Tongue (tissue), 3 donors: ENCODE measurements at places on chromosomes 11 and 22. TPM values are rescaled to one million over a fixed set of nuclear protein-coding genes. Genes with fewer than 3 reads are reported as not detected.

- DNase-seq, result peak; percentile 57
Measured at GRCh38 chr11:114172871-114173444, 113.4 kb downstream of the ZBTB16 start.

- no peak for DNase-seq
Measured at GRCh38 chr11:57303280-57303989, 21.3 kb downstream of the TNKS1BP1 start.

- DNase-seq, result no peak
Measured at GRCh38 chr22:42375982-42376381, 56.2 kb downstream of the NFAM1 start.

DNA sequence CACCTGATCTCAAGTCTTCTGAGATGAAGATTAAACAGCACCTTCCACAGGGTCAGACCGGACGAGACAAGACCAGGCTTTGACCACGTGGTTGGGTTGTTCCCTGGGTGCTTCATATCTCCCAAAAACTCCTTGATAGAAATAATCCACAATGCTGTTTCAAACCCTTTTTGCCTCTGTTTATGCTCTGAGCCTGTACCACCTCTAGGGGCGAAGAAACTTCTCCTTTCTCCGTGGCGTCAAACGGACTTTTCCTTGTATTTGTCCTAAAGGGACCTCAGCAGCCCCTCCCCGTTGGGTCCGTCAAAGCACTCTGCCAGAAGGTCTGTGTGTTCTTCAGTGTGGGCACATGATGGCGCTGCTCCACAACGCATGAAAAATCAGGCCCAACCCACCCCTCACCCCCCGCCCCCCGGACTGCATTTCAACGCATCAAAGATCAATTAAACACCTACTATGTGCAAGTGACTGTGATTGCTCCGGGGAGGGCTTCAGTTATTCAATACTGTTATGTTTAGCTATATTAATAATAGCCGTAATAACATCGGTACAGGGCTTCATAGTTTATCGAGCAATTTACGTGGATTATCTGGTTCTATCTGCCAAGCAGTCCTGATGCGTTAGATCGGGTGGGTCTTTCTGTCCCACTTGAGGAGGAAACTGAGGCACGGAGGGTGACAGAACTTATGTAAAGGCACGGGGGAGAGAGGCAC lies 17.3 kb upstream of the EIF3D start:
- peak; percentile 72 for DNase-seq

- no peak for DNase-seq
Measured at GRCh38 chr11:62128835-62129234, 5.0 kb downstream of the INCENP start.

DNA sequence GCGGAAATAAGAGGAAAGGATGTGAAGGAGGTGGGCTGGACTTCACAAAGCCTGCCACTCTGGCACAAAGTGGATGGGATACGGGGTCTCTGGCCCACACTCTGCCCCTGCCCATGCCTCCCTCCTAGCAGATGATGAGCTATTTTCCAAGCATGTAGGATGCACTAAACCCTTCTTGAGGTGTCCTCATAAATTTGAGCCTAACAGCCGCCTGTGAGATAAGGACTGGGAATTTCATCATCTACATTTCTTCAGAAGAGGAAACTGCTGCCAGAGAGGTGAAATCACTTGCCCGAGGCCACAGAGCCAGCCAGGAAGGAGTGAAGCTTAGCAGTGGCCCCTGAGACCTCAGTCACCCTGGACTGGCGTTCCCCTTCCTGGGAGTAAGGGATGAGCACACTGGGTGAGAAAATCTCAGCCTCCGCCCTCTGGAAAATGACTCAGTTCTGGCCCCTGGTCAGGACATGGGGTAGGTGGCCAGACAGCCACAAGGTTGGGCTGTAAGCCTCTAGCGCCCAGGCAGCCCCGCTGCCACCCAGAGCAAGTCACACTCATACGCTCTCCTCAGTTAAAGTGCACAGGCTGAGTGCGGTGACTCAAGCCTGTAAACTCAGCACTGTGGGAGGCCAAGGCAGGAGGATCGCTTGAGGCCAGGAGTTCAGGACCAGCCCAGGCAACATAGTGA lies 27.9 kb downstream of the MB start:
- no peak for DNase-seq

- DNase-seq, result no peak
Measured at GRCh38 chr11:109061394-109061793, 360.6 kb upstream of the C11orf87 start.

- DNase-seq, result peak; percentile 3
Measured at GRCh38 chr22:23034621-23035556, 35.4 kb upstream of the GNAZ start.

DNA sequence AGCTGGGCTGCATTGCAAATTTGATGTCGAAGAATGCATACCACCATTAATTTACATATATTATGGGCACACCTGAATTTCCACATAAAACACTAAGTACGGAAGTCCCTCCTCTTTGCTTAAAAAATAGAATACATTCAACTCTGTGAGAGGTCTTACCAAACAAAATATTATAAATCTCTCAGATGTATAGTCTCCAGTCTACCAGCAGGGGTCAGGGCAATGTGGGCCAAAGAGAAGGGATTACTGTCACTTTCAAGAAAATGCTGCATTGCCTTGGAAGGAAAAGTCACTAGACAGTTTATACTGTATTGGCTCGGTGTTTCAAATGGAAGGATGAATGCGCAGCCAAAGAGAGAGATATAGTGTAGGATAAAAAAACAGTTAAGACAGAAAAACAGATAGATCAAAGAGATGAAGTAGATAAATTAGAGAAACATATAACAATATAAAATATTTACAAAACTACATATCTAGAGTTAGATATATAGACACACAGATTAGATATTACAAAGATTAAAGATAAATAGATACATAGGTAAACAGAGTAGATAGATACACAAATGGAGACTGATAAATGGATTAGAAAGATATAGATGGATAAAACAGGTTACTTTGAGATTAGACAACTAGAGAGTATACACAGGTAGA lies 20.9 kb downstream of the SERGEF start:
- peak; percentile 66 for DNase-seq

GRCh38 chr11:59197991-59198390 lies 14.7 kb downstream of the MPEG1 start:
- DNase-seq, result peak; percentile 94

DNA sequence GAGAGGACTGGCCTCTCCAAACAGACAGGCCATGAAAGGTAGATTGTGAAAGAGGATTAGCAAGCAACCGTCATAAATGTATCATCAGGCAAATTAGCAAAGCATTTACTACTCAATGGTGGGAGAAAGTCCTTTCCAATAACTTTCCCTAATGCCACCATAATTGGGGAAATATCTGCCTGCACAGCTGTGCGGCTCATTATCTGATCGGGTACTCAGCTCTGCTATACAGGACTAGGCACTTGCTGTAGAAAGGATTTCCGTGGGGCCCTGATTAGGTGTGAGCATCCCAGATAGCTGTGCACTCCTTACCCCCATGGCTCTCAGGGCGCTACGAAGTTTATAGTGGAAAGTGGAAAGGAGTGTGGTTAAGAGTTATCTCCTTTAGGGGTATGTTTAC lies 309.7 kb upstream of the PLET1 start:
- DNase-seq, result no peak

DNA sequence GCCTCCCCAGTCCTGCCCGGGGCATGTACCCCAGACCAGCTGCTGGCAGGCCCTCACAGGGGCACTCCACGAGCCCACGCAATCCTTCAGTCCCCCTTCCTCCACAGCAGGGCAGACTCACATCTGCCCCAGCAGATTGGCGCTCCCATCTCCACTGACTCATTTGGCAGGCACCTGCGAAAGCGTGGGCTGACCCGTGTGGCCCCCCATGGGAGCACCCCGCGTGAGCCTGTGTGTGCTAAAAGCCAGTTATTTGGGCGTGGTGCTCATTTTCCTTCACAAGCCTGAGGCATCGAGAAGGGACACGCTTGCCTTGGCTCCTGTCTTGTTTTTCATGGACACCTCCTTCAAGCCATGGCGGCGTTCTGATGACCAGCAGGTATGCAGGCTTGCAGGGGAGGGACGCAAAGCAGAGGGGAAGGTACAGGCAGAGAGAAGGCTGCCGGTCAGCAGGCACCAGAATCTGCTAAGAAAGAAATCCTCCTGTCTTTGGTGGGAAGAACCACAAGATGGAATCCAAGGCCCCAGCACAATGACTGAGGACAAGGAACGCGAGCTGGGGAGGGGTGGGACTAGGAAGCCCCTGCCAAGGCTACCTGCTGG lies 8.6 kb downstream of the NECTIN1 start:
- no peak for DNase-seq

DNA sequence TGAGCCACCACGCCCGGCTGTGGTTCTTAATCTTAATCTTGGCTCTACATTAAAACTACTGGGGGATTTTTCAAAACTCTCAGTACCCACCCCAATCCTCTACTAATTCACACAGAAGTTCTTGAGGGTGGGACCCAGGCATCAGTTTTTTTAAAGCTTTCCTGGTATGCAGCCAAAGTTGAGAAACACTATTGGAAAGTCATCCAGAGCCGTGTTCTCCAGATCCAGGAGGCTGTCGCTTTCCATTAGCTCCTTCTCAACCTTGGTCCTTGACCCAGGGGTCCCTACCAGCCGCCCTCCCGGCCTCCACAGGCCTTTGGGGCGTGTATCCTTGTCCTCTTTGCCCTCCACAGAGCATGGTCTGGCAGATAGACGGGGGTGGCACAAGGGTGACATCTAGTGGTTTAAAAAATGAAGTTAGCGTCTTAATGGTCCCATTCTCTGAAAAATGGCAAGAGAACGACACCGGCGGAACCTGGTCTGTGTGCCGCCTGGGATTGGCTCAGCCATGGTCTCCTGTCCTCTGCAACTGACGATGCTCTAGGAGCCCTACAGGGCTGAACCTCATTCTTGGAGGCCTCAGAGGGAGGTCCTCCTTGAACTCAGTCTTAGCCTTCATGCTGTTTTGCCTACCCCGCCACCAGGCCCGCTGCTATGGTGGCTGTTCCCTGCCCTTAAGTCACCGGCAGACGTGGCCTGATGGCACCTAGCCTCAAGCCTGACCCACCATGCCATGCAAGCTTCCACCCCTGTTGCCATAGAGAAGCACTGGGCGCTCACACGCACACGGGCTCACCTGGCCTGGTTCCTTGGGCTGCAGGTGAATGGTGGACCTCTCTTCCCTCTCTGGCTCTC lies 152.0 kb upstream of the SYN3 start:
- DNase-seq, result peak; percentile 54

- DNase-seq, result no peak
Measured at GRCh38 chr11:73521621-73522020, 76.3 kb downstream of the FAM168A start.

GRCh38 chr11:110711448-110711775 lies 825 bp downstream of the ARHGAP20 start:
- DNase-seq, result no peak

GRCh38 chr11:4111834-4112233 lies 17.2 kb downstream of the RRM1 start:
- DNase-seq, result no peak

DNA sequence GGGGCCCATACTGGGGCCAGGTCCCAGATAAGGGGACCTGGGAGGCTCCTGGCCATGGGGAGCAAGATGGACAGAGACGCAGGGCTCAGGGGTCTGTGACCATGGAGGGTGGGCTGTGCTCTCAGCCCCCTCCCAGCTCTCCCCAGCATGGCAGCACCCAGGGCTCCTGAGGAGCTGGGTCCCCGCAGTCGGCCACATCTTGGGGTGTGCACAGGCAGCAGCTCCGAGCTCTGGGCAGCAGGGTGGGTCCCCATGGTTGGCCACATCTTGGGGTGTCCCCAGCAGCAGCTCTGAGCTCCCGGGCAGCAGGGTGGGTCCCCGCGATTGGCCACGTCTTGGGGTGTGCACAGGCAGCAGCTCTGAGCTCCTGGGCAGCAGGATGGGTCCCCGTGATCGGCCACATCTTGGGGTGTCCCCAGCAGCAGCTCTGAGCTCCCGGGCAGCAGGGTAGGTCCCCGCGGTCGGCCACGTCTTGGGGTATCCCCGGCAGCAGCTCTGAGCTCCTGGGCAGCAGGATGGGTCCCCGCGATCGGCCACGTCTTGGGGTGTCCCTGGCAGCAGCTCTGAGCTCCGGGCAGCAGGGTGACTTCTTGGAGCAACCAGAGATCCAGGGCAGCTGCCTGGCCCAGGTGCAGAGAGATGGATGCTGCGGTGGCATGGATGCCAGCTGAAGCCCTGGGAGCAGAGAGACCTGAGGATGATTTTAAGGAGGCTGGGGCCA lies 18.3 kb upstream of the MUC5B start:
- DNase-seq, result no peak

- DNase-seq, result no peak
Measured at GRCh38 chr11:75504501-75504900, 21.2 kb downstream of the GDPD5 start.

DNA sequence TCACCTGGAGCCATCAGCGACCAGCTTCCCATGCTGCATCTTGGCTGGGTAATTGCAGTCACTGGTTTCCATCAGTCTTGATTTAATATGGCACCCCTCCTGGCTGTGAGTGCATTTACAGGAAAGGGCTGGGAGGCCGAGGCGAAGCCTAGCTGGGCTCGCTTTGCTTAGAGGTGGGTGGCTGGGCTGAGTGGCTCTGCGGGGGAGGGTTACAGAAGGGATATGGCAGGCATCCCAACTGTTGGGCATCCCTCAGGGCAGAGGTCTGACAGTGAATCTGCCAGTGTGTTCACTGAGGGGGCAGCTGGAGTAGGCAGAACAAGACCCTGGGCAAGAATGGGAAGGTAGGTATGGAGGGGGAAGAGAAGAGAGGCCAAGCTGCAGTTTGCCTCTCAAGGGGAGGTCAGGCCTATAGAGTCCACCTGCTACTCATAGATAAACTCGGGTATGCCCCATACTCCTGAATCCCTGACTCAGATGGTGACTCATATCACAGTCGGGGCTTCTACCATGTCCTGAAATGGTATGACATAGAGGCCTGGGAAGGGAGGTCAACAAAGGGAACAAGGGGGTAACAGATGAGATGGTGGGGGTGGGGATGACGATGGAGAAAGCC lies 77.5 kb upstream of the PHOX2A start:
- no peak for DNase-seq

- no peak for DNase-seq
Measured at GRCh38 chr11:78834886-78835285, 260.2 kb upstream of the NARS2 start.

- peak; percentile 52 for DNase-seq
Measured at GRCh38 chr11:47980907-47981621, 705 bp downstream of the PTPRJ start.

DNA sequence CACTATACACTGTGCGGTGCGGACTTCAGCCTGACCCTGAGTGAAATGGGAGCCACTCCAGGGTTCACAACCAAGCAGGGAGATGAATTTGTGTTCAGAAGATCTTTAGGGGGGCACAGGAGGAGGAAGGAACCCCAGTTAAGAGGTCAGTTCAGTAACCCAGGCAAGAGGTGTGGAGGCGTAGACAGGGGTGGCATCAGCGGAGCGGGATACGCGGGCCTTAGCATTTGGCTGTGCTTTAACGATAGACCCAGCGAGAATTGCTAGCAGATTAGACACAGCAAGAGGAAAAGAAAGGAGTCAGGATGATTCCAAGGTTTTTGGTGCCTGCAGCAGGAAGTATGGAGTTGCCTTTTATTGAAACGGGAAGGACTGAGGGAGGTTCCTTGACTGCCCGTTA lies 46.8 kb downstream of the CTTN start:
- no peak for DNase-seq

- DNase-seq, result no peak
Measured at GRCh38 chr11:105857728-105858127, 164.3 kb downstream of the MSANTD4 start.

The ZDHHC8 gene
- total RNA-seq, result 39.4 TPM

The OR4C13 gene
- total RNA-seq, result not detected

The OLFML1 gene
- 33.7 TPM for total RNA-seq

The PKP3 gene
- total RNA-seq, result 39.2 TPM

The FAM227A gene
- 1.9 TPM for total RNA-seq

The NAALAD2 gene
- 8.5 TPM for total RNA-seq

The NCF4 gene
- total RNA-seq, result 5.7 TPM

The GGTLC2 gene
- not detected for total RNA-seq

The OR5B3 gene
- total RNA-seq, result not detected

The SPDYC gene
- total RNA-seq, result not detected

The FGF19 gene
- 1.8 TPM for total RNA-seq

The MOGAT2 gene
- not detected for total RNA-seq

The C22orf15 gene
- total RNA-seq, result not detected
